ENCODE measurements at places on chromosomes 1 and 21.

GRCh38 chr1:156892190-156893047 is 1.1 kb upstream of the PEAR1 start:
- H3K27ac ChIP-seq: no peak overlapping the region
- no peaks in the 10 kb centered on the region for H3K36me3 ChIP-seq
- DNase-seq: peak; percentile 84

- H3K4me1 ChIP-seq: no peaks in the 10 kb centered on the region
- no peaks in the 10 kb centered on the region for H3K27me3 ChIP-seq
These were observed 58.9 kb downstream of the TNFSF18 start for GRCh38 chr1:172991674-172992400.

DNA sequence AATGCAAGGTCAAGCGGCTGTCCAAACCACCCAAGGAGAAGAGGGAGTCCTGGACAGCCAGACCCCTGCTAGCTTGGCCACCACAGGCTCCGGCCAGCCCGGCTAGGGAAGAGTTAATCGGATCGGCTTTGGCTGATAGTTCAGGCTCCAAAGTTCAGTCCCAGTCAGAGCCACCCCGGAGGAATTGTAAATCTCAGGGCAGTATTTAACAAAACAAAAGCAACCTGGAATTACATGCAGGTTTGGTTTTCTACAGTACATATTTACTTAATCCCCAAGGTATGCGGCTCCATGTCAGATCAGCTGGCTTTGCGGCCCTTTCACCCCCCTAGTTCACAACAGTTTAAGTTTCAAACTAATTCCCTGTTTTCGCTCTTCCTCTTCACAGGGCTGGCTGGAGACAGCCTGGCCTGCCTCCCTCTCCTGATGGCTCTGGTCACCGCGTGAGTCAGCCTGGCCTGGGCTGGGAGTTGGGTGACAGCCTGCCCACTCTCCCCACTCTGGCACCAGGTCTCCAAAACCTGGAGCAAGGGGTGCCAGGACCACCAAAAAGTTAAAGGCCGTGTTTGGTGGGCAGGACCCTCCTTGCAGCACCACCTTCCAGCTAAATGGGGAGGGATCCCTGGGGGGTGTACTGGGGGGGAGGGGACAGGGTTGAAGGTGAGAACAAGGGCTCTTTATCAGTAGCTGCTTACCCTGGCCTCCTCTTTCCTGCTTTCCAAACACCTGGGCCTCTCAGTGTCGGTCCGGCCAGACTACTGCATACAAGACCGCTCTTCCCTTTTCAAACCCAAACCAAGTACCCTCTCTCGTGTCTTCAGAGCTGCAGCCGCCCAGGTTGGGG is 1.9 kb downstream of the DHRS3 start:
- peaks cover 67% of the 10 kb centered on the region for H3K4me1 ChIP-seq
- DNase-seq: no peak
- H3K27ac ChIP-seq: peak overlapping the region; percentile 86
- H3K4me3 ChIP-seq: peak overlapping the region; percentile 99

DNA sequence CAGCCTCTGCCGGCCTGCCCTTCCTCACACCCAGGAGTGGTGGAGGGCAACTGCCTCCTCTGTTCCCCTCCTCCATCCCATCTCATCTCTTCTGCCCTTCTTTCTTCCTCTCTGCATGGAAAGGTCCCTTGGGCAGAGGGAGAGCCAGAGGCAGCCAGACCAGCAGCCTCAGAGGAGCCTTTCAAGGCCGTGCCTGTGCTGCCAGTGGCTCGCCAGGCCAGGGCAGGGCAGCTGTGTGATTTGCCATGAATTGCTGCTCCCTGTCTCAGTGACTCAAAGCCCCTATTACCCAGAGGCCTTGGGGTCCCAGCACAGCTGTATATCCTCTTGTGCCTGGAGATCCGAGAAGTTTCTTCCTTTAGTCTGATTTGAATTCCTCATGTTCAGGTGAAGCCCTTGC is 21.9 kb downstream of the TMCC2 start:
- peaks cover 10% of the 10 kb centered on the region for H3K4me1 ChIP-seq
- H3K27me3 ChIP-seq: no peaks in the 10 kb centered on the region
- H3K27ac ChIP-seq: no peak overlapping the region
- DNase-seq: no peak
- H3K4me3 ChIP-seq: no peak overlapping the region

DNA sequence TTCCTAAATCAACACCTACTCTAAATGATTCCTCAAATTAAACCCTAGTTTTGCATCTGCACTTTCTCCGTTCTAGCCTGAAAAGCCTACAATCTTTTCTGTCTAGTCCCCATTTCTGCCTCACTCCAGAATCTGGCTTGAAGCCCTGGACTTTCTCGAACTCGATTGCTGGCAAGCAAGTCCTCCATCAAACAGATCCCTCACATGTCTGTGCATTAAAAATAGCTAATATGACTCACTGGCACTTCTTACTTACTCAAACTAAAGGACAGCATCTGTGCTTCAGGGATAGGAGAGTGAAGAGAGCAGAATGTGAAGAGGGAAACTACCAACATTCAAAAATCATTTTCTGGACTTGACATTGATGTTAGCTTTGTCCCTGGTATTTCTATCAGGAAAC is 51.8 kb upstream of the CXADR start:
- H3K36me3 ChIP-seq: no peaks in the 10 kb centered on the region
- DNase-seq: no peak
- no peaks in the 10 kb centered on the region for H3K27me3 ChIP-seq
- no peaks in the 10 kb centered on the region for H3K4me1 ChIP-seq
- no peak overlapping the region for H3K4me3 ChIP-seq
- no peak overlapping the region for H3K27ac ChIP-seq
